ENCODE measurements at places on chromosomes 3 and 15. TPM values are rescaled to one million over a fixed set of nuclear protein-coding genes. Genes with fewer than 3 reads are reported as not detected.

- H3K27me3 ChIP-seq: no peaks in the 10 kb centered on the region
- H3K4me1 ChIP-seq: no peaks in the 10 kb centered on the region
- H3K36me3 ChIP-seq: no peaks in the 10 kb centered on the region
- no peak for DNase-seq
These were observed 16.0 kb upstream of the RNU6-1 start for GRCh38 chr15:67855842-67856241.

The GOLGA8M gene
- 0.75 TPM for total RNA-seq

The ADAMTS9 gene
- total RNA-seq: 74.1 TPM

DNA sequence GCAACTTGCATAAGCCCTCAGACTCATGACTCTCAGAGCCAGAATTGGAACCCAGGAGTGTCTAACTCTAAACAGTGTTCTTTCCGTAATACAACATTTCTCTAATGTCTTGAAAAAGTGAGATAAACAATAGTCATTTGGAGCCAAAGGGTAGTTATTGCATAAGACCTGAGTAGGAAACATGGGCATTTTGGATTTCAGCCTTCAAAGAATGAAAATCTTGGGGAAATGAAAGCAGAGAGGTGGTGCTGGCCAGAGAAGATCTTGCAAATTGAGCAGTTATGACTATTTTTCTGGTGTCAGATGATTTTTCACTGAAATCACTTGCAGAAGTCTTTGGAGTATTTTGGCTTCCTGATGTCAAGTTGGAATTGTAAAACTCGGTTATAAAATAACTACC lies 379.4 kb downstream of the DIPK2A start:
- no peak for DNase-seq
- H3K4me1 ChIP-seq: no peaks in the 10 kb centered on the region
- no peaks in the 10 kb centered on the region for H3K36me3 ChIP-seq
- no peak overlapping the region for H3K4me3 ChIP-seq
- no peaks in the 10 kb centered on the region for H3K27me3 ChIP-seq
- no peak overlapping the region for H3K27ac ChIP-seq

The CCR5 gene
- total RNA-seq: not detected

- no peaks in the 10 kb centered on the region for H3K36me3 ChIP-seq
- no peak overlapping the region for H3K27ac ChIP-seq
- no peaks in the 10 kb centered on the region for H3K4me1 ChIP-seq
These were observed 68.5 kb downstream of the FMN1 start for GRCh38 chr15:33125894-33126537.

The SLC28A1 gene
- total RNA-seq: not detected

The LRRC49 gene
- 23.1 TPM for total RNA-seq

- no peaks in the 10 kb centered on the region for H3K27me3 ChIP-seq
- H3K27ac ChIP-seq: no peak overlapping the region
- DNase-seq: no peak
- H3K4me1 ChIP-seq: no peaks in the 10 kb centered on the region
- no peak overlapping the region for H3K4me3 ChIP-seq
These were observed 94.3 kb downstream of the UACA start for GRCh38 chr15:70669006-70669602.

The EFCC1 gene
- total RNA-seq: 3.6 TPM

The CCR1 gene
- total RNA-seq: 10.2 TPM

DNA sequence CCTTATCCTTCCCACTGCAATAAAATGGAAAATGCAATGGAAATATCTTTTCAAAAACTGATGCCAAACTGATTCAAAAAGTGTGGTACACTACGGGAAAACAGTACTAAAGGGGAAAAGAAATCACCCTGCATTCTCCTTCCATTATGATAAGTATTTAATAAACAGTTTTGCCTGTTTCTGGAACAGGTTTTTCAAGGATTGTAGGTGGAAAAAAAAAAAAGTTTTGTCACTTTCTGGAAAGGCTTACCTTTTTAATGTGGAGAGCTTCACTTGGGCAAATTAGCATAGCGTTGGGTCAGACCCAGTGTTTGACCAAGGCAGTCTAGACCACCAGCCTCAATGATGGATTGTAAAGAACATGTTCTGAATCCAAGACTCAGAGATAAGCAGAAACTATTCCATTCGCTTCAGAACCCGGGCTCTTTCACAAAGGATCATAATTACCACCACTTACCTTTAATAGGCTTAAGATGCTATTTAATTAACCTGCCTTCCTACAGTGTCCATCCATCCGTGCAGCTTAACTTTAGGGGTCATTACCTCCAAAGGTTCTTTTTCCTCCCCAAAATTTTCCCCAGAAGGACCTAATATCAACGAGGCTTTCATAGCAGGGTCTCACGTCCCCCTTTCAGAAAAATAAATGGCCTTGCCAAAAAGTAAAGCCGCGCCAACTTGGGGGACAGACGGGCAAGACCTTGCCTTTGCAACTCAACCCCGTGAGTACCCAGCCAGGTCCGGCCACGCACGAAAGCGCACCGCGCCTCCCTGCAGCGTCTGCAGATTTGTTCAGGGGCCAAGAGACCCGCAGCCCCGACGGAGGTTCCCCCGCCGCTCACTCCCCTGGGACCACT lies 1.0 kb downstream of the DCBLD2 start:
- H3K36me3 ChIP-seq: no peaks in the 10 kb centered on the region
- no peaks in the 10 kb centered on the region for H3K4me1 ChIP-seq
- peak overlapping the region; percentile 95 for H3K27ac ChIP-seq
- DNase-seq: no peak
- peak overlapping the region; percentile 90 for H3K4me3 ChIP-seq
- no peaks in the 10 kb centered on the region for H3K27me3 ChIP-seq

- no peak overlapping the region for H3K4me3 ChIP-seq
- no peaks in the 10 kb centered on the region for H3K27me3 ChIP-seq
- H3K36me3 ChIP-seq: no peaks in the 10 kb centered on the region
- no peak overlapping the region for H3K27ac ChIP-seq
These were observed 356.0 kb downstream of the ZPLD1 start for GRCh38 chr3:102790747-102791325.

The ZIC1 gene
- total RNA-seq: 1.5 TPM

DNA sequence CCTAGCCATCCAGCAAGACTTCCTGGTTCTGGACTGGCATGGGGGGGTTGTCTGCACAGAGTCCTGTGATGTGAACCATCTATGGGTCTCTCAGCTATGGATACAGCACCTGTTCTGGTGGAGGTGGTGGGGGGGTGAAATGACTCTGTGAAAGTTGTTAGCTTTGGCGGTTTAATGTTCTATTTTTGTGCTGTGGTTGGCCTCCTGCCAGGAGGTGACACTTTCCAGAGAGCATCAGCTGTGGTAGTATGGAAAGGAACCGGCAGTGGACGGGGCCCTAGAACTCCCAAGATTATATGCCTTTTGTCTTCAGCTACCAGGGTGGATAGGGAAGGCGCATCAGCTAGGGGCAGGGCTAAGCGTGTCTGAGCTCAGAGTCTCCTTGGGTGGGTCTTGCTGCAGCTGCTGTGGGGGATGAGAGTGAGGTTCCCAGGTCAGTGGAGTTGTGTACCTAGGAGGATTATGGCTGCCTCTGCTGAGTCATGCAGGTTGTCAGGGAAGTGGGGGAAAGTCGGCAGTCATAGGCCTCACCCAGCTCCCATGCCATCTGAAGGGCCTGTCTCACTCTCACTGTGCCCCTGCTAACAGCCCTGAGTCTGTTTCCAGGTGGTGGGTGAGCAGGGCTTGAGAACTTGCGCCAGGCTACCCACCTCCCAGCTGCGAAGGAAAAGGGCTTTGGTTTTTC lies 7.1 kb upstream of the LARS2 start:
- no peak overlapping the region for H3K27ac ChIP-seq
- no peaks in the 10 kb centered on the region for H3K27me3 ChIP-seq
- no peaks in the 10 kb centered on the region for H3K4me1 ChIP-seq
- no peaks in the 10 kb centered on the region for H3K36me3 ChIP-seq
- no peak overlapping the region for H3K4me3 ChIP-seq

- H3K4me3 ChIP-seq: no peak overlapping the region
- H3K27ac ChIP-seq: no peak overlapping the region
- no peaks in the 10 kb centered on the region for H3K4me1 ChIP-seq
- DNase-seq: no peak
- H3K27me3 ChIP-seq: no peaks in the 10 kb centered on the region
These were observed 33.7 kb upstream of the GPR171 start for GRCh38 chr3:151236736-151237135.

DNA sequence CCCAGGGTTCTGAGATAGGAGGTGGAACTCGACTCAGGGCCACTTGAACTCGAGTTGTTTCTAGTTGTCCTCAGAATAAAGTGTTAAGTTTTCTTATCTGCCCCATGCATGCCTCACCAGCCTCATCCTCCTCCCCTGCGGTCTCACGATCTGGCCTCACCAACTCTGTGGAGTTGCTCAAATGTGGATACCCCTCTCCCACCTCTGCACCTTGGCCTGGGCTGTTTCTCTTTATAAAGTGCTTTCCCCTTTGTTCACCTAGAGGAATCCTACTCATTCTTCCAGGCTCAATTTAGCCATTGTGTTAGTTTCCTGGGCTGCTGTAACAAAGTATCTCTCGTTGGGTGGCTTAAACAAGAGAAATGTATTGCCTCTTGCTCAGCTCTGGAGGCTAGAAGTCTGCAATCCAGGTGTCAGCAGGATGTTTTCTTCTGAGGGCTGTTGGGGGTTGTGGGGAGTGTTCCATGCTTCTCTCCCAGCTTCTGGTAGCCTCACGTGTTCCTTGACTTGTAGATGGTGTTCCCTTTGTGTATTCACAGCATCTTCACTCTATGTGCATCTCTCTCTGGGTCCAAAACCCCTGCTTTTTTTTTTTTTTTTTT lies 100.7 kb downstream of the MEX3B start:
- H3K27me3 ChIP-seq: no peaks in the 10 kb centered on the region
- peaks cover 4% of the 10 kb centered on the region for H3K4me1 ChIP-seq
- no peaks in the 10 kb centered on the region for H3K36me3 ChIP-seq
- no peak overlapping the region for H3K4me3 ChIP-seq
- no peak overlapping the region for H3K27ac ChIP-seq

GRCh38 chr3:128572644-128573105 lies 77.9 kb downstream of the RPN1 start:
- no peaks in the 10 kb centered on the region for H3K27me3 ChIP-seq
- no peak overlapping the region for H3K4me3 ChIP-seq
- H3K27ac ChIP-seq: no peak overlapping the region
- H3K4me1 ChIP-seq: no peaks in the 10 kb centered on the region
- DNase-seq: no peak
- H3K36me3 ChIP-seq: no peaks in the 10 kb centered on the region

The ARPC4 gene
- total RNA-seq: 160 TPM

DNA sequence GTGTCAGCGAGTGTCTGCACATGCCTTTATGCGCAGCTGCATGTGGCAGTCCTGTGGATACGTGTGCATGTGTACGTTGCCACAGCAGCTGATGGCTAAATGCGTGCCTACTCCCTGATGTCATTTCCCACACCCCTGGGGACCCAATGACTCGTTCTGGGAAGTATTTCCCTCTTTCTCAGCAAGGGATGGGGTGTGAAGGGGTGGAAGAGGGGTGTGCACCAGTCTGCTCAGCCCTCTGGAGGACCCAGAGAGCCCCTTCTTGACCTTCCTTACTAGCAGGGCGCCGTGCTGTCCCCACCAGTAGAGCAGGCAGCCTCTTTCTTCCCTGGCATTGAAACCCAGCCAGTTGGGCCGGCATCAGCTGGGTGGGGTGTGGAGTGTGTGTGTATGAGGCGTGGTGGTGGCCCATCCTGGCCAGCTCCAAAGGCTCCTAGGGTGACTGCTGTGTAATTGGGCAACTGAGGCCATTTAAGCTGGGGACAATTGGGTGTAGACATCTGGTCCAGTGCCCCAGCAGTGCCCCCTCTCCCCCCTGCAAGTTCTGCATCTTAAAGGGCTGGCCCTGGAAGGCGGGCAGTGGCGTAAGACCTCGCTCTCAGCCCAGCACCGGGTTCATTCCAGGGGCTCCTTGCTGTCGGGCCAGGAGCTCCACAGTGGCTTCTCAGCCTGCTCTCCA lies 19.2 kb downstream of the SNX33 start:
- H3K4me3 ChIP-seq: peak overlapping the region; percentile 7
- peak overlapping the region; percentile 97 for H3K27ac ChIP-seq
- no peaks in the 10 kb centered on the region for H3K27me3 ChIP-seq
- DNase-seq: peak; percentile 97

The SCN11A gene
- not detected for total RNA-seq

The DLEC1 gene
- 0.11 TPM for total RNA-seq

The ASB14 gene
- not detected for total RNA-seq

GRCh38 chr3:129829640-129830039 lies 63.9 kb downstream of the TMCC1 start:
- no peaks in the 10 kb centered on the region for H3K4me1 ChIP-seq
- H3K36me3 ChIP-seq: peaks cover 5% of the 10 kb centered on the region
- H3K4me3 ChIP-seq: no peak overlapping the region

Measured in ascending aorta (tissue), 2 donors.